Stimulated activated CD4-positive, alpha-beta T cell treated with anti-CD3 and anti-CD28 coated beads, Interleukin-1b, Interleukin-23, amount 100 ng/mL, for 1 hour (primary cell): ENCODE measurements at places on chromosomes 5 and 9.
A peak's percentile ranks its signal among the peaks of the same experiment; 100 is the strongest.

- DNase-seq: no peak
Measured at GRCh38 chr9:35859310-35859989, 10.8 kb downstream of the OR13J1 start.

DNA sequence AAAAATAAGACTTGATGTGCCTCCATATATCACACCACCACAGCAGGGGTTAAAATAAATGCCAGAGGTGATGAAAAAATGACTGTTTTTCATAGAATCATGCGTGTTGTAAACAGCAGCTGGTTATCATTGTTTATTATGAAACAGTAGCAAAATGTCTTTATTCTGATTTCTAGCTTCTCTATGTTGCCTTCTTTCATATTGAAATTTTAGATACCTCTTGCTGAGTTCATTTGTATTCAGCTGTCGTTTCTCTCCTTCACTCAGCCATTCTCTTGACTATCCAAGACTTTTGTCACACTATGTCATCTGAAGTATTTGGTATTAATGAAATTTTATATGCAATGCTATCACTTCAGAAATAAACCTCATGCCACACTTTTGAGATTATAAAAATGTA lies 465.0 kb downstream of the TAF11L14 start:
- no peak for DNase-seq

DNA sequence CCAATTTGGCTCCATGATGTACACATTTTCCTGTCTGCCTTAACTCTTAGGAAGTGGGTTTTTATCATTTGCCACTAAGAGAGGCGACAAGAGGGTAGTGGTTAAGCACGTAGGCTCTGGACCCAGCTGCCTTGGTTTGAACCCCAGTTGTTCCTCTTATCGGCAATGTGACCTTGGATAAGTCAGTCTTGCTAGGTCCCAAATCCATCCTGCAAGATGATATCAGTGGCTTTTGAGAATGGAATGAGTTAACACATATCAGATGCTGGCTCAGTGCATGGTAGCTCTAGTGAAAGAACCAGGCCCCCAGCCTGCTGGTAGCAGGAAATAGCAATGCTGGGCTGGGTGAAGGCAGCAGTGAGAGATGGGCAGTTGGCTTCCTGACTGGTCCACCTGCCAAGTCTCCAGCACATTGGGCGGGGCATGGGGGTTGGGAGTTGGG lies 72.5 kb downstream of the STK10 start:
- no peak for DNase-seq

DNA sequence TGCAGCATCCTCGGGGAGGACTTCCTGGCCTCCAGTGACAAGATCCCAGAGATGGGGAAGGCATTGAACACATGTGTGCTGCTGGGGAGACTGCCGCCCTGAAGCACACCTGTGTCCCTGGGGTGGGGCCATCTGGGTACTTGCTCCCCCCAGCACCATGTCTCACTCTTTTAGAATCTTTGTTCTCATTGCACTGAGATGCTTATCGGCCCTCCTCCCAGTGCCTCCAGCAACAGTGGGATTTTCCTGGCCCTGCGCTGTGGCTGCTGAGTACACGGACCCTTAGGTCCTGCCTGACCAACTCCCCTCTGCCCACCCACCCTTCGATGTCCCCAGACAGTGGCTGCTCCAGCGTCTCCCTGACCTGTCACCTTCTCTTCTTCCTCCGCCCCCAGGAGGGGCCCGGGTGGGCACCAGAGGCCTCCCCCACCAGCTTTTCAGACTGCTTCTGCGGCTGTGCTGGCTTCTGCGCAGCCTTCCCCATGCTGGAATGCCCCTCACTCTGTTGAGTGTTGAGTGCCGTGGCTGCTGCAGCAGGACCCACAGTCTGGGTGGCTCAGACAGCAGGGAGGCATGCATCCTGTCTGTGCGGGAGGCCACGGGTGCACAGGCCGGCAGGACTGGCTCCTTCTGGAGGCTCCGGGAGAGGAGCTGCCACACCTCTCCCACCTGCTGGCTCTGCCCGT lies 145.9 kb upstream of the IRX2 start:
- no peak for DNase-seq

DNA sequence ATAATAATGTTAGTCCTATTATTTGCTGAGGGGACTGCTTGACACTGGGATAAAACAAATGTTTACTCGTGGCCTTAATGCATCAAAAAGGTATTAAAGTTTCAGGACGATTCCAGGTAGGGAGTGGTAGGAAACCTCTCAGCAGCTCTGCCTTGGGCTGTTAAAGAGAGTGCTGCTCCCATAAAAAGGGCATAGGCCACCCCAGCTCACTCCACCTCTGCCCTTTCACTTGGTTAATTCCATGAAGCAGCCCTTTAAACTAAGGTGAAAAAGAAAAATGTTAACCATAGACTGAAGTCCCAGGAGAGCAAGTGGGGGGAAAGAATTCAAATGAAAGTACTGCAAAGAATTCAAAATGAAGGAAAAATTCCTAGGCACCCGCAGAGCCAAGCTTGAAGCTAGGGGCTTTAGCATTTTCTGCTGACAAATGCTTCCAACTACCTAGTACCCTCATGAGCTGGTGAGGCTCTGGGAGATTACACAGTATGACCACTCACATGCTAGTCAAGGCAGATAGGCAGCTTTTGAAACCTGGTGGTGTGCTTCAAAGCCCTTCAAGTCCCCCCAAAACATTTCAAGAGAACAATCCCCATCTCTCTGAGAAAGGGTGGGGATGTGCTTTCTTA lies 8.5 kb downstream of the KLF9 start:
- no peak for DNase-seq

DNA sequence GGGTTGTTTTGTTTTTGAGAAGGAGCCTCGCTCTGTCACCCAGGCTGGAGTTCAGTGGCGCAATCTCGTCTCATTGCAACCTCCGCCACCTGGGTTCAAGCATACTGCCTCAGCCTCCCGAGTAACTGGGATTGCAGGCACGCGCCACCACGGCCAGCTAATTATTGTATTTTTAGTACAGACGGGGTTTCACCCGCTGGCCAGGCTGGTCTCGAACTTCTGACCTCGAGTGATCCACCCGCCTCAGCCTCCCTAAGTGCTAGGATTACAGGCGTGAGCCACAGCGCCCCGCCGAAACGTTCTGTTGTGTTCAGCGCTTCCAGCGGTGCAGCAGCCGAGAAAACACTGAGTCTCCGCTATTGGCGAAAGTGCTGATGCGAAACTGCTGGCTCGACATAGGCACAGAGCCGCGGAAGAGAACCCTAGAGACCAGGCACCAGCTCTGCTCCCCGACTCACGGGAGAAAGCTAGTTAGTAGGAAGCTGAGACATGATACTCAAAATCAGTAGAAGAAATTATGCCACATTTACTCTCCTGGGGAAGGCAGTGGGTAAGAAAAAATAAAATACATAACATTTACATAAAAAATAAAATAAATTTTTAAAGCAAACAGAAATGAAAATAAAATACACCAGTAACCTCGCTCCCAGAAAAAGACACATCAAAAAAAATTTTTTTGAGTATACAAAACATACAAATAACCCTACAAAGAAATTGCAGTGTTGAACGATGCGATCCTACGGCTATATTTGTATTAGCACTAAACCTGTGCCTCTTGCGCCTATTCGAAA lies 31.6 kb downstream of the ANXA2R start:
- peak; percentile 77 for DNase-seq

DNA sequence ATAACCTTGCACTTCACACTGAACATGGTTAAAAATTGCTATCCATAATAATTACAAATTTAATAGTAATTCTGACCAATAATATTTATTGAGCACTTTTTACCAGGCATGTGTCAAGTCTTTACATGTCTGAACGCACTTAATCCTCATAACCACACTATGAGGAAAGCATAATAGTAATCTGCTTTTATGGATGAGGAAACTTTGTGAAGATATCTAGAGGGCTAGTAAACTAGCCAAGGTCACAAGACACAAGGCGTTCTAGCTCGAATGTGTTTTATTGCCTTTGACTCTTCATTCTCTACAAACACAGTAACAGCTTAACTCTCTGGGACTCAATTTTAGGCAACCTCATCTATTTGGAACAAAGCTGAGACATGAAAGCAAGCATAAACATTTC lies 205.1 kb downstream of the ARHGEF28 start:
- no peak for DNase-seq

DNA sequence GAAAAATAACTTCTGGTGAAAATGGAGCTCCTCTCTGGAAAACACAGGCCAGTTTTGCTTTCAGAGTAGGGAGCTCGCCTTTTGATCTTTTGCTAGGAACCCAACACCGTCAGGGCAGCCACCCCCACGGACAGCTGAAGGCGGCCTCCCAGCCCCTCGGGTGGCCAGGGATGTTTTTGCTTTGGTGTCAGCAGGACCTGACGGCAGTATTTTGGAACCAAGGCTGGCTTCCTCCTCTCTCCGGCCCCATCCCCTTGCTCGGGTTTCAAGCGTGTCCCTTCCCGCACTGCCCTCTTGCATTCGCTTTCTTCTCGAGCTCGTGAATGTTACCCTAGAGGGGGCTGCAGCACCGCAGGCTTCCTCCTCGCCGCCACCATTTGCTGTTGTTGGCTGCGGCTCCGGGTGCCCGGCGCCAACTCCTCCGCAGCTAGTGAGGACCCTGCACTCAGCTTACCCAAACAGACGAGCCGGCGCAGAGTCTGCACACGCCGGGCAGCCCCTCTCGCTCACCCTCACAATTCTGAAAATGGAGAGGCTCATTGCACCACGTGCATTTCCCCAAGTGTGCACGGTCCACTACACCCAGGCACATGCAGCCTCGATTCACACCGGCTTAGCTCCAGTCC lies 35.5 kb upstream of the ADAMTSL1 start:
- DNase-seq: no peak

DNA sequence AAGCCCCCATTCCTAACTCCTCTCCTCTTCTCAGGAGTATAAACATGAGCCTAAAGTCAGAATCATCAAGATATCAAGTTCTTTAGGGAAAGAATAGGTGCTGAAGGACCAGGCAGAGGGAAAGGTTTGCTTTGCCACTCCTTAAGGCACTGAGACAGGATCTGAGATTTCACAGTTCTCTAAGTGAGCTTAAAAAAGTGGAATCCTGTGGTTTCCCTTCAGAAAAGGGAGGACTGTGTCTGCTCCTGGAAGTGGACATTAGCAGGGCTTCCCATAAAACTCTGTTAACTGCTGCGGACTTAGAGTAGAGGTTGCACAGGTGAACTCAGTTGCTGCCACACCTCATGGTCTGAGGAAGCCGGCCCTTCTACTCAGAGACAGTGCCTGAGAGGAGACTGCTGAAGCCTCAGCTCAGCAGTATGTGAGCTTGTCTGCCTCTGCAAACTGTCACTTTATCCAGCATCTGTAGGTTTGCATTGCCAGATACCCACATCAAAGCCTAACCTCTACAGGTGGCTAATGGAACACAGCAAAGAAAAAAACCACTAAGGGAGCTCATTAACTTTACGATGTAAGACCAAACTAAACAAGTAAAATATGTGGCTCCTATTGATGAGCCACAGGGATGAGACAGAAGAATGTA lies 42.9 kb downstream of the RIC1 start:
- DNase-seq: no peak

GRCh38 chr9:126663661-126664072 lies 49.9 kb downstream of the LMX1B start:
- no peak for DNase-seq

- no peak for DNase-seq
Measured at GRCh38 chr5:95583992-95584391, 29.1 kb downstream of the ARSK start.

- no peak for DNase-seq
Measured at GRCh38 chr5:37197340-37198050, 51.7 kb downstream of the CPLANE1 start.

DNA sequence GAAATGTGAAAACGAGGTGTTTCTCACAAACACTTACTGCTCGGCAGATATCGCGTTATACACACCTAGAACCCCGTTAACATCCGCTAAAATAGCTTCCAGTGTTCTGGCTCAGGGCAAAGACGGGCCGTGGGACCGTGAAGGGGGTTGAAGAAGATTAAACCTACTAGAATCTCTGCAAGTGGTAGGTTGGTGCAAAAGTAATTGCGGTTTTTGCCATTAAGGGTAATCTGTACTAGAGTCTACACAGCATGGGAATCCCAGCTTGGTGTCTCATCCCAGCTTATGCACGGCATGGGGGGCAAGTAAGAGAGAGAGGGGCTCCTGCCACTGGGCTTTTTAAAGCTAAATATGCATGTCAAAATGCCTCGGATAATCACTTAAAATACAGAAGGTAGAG lies 43.9 kb downstream of the HRH2 start:
- DNase-seq: no peak

DNA sequence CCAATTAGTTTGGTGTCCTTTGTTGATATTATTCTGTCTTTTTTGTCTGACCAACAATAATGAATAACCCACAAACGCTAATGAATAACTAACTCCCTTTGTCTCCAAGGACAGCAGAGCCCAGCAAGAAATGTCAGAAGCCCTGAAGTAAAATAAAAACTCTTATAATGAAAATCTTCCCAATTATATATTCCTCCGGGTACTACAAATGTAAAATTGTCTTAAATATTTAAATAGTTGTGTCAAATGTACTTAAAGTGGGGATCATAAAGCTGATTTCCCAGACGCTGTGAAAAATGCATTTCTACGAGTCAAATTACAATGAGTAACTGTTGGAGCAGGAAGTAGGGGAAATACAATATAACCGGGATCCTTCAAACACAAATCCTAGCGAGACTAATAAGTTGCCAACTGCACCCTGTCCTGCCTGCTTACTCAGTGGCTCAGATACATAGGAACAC lies 22.3 kb downstream of the GLIS3 start:
- no peak for DNase-seq

DNA sequence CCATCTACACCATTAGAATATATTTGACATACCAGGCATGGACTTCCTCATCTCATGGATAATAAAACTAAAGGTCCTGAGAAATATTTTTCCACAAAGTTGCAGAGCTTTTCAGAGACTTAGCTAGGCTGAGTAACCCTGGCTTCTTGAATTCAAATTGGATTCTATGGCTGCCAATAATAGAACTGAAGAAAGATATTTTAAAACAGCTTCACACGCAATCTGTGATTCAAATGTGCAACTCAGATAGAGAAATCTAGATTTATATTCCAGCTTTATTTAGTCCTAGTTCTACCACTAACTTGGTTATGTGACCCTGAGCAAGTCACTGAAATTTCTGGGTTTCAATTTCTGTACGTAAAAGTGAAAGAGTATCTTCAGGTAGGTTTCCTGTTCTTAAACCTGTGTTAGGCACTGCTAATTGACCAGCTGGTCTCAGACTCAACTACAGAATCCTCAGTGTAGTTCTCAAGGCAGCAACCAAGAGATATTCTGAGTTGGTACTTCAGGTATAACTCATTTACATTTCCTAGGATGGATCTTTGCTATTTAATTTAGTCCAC lies 235.3 kb downstream of the GABRB2 start:
- DNase-seq: no peak

- no peak for DNase-seq
Measured at GRCh38 chr5:153654504-153655200, 164.2 kb downstream of the GRIA1 start.

DNA sequence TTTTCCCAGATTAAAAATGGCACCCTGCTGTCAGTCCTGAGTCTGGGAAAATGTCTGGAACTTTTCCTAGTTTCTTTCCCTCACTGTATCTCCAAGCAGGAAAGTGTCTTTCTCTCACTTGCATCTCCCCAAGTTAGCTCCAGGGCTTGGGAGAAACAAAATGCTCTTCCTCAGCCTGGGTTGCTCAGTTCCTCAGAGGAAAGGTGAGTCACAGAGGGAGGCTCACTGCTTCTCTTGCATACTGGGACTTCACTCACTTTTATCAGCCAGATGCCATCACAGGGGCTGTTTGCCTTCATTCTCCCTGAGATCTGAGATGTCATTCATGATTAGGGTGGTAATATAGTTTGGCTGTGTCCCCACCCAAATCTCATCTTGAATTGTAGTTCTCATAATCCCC lies 519.9 kb downstream of the SEMA5A start:
- DNase-seq: no peak
